Stimulated activated CD8-positive, alpha-beta memory T cell treated with anti-CD3 and anti-CD28 coated beads, Interleukin-7, amount 100 ng/mL, for 48 hours (primary cell): ENCODE measurements at places on chromosomes 4 and X.

- DNase-seq, result no peak
Measured at GRCh38 chr4:115489279-115489678, 375.9 kb upstream of the NDST4 start.

DNA sequence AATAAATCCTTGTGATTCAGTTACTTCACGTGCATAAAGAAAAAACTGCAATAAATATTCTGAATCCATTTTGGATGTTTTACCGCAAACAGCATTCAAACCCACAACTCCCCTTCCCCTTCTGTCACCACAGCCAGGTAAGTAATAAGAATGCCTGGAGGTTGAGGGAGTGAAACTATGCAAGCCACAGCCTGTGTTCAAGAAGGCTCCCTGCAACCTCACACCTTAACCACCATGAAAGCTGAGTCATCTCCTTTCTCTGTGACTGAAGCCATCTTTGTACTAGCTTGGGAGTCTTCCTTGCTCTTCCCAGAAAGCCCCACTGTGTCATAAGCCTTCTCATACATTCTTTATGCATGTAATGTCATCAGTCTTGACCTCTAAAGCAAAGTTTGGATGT, 297.0 kb upstream of the PUDP start:
- DNase-seq, result no peak

DNA sequence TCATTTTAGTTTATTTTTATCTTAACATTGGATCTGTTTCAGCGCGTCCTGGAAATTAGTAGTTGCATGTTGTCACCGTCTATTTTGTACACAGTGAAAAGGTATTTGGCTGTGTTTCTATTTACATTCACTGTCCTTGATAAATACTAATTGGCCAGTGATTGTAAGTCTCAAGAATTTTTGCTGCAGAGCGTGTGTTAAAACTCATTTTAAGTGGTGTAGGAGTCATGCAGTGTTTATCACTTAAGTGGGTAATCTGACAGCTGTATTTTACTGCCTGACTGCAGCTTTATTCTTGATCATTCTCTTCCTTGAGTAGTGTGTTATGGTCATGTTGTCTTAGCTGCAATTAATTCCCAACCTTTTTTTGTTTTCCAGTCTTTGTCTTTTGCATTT, 9.8 kb downstream of the GUCY1A1 start:
- DNase-seq, result no peak

DNA sequence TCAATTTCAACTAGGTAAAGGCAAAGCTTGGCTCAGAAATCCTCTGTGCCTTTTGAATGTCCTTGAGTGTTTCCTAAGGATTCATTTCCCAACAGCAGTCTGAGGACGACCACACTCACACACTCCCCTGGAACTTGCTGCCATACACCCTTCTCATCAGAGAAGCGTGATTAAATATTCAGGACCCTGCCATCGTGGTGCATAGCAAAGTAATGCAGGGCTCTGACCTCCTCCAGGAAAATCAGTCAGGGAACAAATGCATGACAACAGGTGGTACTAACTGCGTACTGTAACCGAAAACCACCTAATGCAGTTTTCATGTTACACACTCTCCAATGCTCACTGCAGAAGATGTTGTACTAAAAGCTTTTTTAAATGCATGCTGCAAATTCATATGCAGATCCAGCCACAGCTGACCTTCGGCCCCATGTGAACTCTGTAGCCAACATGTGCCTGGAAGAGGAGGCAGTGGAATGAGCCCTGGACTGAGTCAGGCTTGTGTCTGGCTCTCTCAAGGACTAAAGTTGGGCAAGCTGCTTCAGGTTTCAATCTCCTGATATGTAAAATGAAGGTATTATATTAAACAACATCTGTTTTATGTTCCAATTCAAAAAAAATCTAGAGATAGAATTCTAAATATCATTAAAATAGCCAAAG, 238.3 kb downstream of the KCNIP4 start:
- no peak for DNase-seq

- DNase-seq, result no peak
Measured at GRCh38 chr4:155629183-155629825, 37.3 kb upstream of the GUCY1A1 start.

- DNase-seq, result no peak
Measured at GRCh38 chr4:39730072-39730471, 32.1 kb downstream of the UBE2K start.

GRCh38 chrX:110402091-110402849, 43.6 kb downstream of the RTL9 start:
- no peak for DNase-seq
